ENCODE measurements at places on chromosomes 3 and 15.

- no peak for DNase-seq
These were observed 53.9 kb downstream of the MRPS25 start for GRCh38 chr3:15011174-15011573.

DNA sequence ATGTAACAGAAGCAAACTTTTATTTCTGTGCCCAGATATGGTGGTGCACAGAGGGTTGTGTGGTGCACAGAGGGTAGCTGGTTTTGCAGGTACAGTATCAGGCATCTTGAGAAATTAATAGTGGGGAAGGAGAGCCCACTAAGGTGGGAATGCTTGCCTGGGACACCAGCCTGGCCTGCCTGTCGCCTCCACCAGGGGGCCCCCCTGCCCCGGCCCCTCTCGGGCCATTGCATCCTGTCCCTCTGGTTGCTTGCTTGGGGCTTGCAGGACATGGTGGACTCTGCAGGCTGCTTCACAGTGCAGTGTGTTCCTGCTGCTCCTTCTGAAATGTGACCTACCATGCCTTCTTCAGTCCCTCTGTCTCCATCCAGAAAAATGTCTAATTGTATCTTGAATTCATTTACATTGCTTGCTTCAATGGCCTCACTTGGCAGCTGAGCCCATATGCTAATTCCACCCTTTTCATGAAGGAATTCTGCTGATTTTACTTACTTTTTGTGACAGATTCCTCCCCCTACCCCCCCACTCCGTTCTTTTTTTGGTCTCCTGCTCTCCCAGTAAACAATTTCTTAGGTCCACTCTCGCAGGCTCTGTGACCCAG, 73.6 kb downstream of the EEFSEC start:
- DNase-seq: peak; percentile 6

- DNase-seq: no peak
These were observed 17.6 kb downstream of the MUC13 start for GRCh38 chr3:124916837-124917409.

GRCh38 chr3:82293867-82294266, 532.4 kb upstream of the GBE1 start:
- DNase-seq: no peak

DNA sequence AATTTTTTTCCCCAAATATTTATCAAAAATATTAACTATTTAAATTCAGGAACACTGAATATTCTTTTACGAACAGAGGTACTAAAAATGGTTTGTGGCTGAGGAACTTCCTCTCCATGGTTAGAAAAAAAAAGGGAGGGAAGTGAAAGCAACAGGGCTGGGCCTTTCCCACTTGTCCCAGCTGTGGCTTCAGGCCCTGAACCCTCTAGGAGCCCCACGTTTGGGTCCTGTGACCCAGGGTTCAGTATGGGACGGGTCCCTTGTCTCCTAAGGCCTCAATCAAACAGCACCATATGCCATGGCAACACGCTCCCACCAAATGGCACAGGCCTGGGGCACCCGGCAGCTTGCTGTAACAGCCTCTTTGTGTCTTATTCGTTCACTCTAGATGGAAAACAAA, 32.4 kb downstream of the POC1A start:
- DNase-seq: no peak

DNA sequence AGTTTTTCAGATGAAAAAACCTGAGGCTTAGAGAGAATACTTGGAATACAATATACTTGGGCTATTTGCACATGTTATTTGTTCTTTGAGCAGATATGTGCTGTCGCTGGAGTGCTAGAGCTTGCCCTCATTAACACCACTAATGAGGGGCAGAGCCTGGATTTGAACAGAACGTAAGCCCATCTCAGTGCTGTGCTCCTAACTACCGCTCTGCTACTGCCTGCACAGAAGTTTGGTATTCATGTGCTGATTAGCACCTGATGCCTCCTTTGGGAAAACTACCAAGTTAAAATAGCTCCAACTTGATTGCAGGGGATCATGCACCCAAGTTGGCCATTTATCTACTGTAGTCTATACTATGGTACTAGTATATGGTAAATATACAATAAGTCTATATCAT, 3.6 kb downstream of the GPR87 start:
- DNase-seq: no peak
